ENCODE measurements at places on chromosomes 7 and 10. TPM values are rescaled to one million over a fixed set of nuclear protein-coding genes. Genes with fewer than 3 reads are reported as not detected.
A peak's percentile ranks its signal among the peaks of the same experiment; 100 is the strongest.

GRCh38 chr10:98748298-98748697 is 301.6 kb upstream of the HPS1 start:
- peak; percentile 1 for DNase-seq

- no peak for DNase-seq
Observed at GRCh38 chr10:124612611-124613498, 131.3 kb downstream of the FAM53B start.

DNA sequence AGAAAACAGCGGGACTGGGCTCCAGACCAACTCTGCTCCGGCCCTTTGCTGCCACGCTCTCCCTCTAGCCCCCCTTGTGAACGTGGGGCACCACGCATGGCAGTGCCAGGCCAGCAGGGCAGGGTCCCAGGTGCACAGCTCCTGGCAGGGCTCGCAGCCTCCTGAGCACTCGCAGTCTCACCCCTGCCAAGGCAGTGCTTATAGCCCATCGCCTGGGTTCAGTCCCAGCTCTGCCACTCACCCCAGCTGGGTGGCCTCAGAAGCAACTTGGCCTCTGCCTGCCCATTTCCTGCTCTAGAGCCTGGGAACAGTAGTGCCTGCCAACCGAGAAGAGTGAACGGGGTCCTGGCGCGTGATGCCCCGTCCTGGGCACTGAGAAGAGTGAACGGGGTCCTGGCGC is 36.3 kb downstream of the CFAP46 start:
- DNase-seq = no peak

DNA sequence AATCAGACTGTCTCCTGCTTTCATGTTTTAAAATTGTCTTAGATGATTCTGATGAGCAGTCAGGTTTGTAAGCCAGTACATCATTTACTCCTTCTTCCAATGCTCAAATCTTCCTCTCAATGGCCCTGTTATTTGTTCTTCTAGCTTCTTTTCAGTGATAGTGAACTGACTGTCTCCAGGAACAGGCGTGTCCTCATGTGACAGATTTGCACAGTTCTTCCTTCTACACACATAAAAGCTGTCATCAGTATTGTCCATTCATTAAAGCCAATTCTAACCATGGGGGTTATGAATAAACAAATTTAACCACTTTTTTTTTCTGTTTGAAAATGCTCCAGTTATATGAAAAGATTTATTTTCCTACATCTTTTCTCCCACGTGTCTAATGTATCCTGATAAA is 308.7 kb upstream of the SORCS1 start:
- DNase-seq = no peak

GRCh38 chr10:44261296-44261695 is 123.6 kb downstream of the CXCL12 start:
- DNase-seq = no peak

Gene SPOCK2
- total RNA-seq = 188 TPM

DNA sequence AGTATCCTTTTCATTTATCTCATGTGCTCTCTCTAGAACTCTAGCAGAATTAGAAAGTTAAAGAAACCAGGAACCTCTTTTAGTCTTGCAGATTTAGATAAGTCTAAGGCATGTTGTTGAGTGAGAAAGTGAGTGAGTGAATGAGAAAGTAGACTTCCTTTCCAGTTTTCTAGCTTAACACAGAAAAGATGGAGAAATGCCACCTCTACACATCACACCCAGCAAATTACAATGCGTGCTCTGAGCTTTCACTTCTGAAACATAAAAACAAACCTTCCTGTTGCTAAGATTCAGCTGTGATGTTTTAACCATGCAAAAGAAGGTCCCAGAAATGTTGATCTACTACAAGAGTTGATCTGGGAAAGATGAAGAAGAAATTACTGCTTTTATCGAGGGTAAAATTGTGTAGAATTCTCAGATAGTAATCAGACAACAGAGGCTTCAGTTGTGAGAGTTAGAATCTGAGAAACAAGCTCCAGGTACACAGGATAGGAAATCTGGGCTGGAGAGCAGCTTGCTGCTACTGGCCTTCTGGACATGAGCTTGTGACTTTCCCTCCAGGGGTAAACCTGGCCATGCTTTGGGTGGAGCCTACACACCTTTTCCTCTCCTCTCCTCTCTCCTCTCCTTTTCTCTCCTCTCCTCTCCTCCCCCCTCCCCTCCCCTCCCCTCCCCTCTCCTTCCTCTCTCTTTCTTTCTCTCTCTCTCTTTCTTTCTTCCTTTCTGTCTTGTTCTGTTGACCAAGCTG is 4.6 kb downstream of the CYP3A5 start:
- DNase-seq = no peak

DNA sequence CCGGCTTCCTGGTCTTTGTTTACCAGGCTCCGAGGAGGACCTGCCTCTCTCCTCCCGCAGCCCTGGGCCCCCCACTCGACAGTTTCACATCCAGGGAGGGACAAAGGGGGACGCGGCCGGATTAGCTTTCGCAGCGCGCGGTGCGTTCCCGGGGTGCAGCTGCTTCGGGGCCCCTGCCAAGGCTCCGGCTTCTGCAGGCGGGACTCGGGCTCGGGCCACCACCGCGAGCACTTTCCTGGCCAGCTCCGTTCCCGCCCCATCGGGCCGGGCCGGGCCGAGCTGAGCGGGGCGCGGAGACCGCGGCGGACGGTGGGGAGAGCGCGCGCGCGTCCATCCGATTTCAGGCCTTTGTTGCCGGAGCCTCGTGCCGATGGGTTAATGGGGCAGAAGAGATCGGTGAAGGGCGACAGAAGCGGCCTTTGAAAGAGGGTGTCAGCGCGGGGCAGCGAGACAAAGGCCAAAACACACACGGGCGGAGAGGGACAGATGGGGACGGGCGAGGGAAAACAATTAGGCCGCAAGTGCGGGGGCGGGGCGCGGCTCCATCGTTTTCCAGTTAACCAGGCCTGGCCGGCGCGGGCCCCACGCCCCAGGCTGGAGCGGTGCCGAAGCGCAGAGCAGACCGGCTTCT is 8.5 kb upstream of the UNCX start:
- peak; percentile 52 for DNase-seq

GRCh38 chr10:16565604-16566003 is 43.9 kb upstream of the C1QL3 start:
- no peak for DNase-seq

- DNase-seq = no peak
Observed at GRCh38 chr10:72334825-72335393, 19.8 kb downstream of the DNAJB12 start.

DNA sequence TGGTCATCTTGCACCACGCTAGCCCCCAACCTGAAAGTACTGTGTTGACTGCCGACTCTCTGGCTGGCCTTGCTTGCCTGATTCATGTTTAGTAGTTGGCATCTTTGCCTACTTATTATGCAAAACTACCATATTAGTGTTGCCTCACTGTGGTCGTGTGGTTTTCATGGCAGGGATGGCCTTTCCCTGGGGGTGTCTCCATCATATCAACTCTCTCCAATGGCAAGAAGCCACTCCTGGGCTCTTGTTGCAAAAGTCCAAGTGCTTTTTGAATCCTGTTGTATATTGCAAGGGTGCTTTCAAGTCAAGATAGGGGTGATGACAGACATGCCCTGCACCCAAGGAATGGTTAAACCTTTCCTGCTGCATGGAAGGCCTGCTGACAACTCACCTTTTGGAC is 39.4 kb downstream of the ABLIM1 start:
- no peak for DNase-seq

Data from spinal cord (tissue), 10 donors.